ENCODE measurements at places on chromosomes 11 and 22.

DNA sequence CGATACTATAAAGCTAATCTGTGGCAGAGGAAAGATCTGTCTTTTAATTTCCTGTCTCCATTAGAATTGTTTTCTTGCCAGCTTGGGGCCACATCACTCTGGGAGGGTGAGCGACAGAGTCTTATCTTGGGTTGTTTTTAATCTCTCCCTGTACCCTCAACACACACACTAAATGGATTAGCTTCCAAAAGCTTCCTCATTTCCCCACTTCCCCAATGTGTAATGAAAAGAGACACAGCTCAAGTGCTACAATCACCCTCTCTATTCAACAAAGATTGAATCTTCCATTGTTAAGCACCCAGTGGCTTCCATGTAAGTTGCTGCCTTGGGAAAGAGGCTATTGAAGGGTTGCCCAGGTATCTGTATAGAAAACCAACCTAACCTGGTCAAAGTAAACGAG is 6.1 kb upstream of the ASCL3 start:
- DNase-seq, result no peak

- DNase-seq, result no peak
These were observed 1471.1 kb downstream of the TBC1D22A start for GRCh38 chr22:48233586-48233985.

DNA sequence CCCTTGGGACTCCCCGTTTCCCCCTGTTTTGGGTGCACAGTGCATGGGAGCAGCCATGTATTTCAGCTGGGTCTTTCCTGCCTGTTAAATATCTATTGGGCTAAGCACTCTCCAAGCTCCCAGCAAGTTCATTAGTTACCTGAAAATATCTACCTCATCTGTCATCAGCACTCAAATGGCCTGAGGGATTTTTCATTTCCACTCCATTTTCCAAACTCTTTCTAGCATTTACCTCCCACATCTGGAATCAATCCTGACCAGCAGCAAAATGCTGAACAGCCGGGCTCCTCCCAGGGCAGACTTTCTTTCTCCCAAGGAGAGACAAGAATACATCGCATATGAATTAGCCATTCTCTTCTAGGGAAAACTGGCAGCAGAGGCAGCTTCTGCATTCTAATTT is 273.5 kb upstream of the MPPED2 start:
- DNase-seq, result no peak

- DNase-seq, result no peak
These were observed 20.7 kb upstream of the AIFM3 start for GRCh38 chr22:20946080-20946986.

DNA sequence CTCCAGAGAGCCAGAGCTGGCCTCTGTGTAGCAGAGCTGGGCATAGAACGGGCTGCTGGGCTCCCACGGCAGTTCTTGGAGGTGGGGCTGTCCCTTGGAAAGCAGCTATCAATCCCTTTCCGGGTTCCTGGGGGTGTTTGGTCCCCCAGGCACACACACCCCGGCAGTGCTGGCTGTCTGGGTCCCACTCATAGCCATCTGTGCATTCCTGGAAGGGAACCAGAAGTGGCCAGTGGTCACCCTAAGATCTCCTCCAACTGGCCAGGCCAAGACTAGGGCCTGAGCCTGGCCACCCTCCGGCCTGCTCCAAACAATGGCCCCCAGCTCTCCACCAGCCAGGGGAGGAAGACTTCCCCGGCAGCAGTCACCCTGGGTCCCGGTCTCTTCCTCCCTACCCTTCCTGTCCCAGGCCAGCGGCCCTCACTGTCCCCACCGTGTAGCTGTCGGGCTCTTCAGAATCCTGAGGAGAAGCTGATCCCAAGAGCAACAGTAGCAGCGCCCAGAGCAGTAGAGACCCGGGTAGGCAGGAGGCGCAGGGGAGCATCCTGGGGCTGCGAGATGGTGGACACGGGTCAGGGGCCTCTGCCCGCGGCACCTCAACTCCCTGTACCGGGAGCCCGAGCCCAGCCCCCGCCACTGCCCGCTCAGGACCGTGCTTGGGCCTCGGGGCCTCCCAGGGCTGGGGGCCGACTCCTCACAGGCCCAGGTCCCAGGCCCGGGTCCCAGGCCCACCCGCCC is 620 bp downstream of the EFEMP2 start:
- DNase-seq, result no peak

GRCh38 chr11:75797792-75798191 is 17.2 kb upstream of the UVRAG start:
- no peak for DNase-seq

DNA sequence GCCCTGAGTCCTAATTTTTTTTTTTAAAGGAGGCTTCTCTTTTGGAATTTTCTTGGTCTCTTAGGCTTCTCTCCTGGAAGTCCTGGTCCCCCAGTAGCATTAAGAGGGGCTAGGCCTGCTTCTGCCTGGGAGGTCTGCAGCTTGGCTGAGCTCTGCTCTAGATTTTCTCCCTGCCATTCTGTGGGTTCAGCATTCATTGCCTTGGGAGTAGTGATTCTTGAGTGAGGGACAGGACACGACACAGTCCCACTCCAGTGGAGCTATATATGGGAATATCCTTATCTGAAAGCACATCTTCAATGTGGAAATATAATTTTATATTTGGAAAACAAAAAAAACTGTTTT is 3.7 kb downstream of the IGSF22 start:
- no peak for DNase-seq

DNA sequence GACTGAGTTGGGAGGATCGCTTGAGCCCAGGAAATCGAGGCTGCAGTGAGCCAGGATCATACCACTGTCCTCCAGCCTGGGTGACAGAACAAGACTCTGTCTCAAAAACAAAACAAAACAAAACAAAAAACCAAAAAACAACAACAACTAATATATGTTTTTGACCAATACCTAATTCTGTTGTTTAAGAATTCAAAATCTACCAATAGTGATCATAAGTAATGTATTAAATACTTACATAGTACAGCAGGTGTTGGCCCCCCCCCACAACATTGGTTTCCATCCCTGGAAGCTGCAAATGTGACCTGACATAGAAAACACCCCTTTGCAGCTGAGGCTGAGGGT is 74.7 kb downstream of the KCNQ1 start:
- DNase-seq, result no peak

- DNase-seq, result no peak
These were observed 4.4 kb downstream of the TSPO start for GRCh38 chr22:43155789-43156188.
